Caki2 (cell line): ENCODE measurements at places on chromosomes 3 and 15. TPM values are rescaled to one million over a fixed set of nuclear protein-coding genes. Genes with fewer than 3 reads are reported as not detected.

GRCh38 chr3:172606021-172606420 is 82.8 kb upstream of the TNFSF10 start:
- peak; percentile 49 for DNase-seq

The APEH gene
- total RNA-seq, result 122 and 164 TPM in 2 replicates

The FOXB1 gene
- not detected in 2 replicates for total RNA-seq

GRCh38 chr3:98961161-98962155 is 60.0 kb upstream of the DCBLD2 start:
- peak; percentile 30 for DNase-seq

The IL12A gene
- 3.9 and 5.2 TPM in 2 replicates for total RNA-seq

- no peak for DNase-seq
Measured at GRCh38 chr3:28971156-28971555, 309.7 kb upstream of the RBMS3 start.
